Stimulated activated CD4-positive, alpha-beta T cell treated with anti-CD3 and anti-CD28 coated beads, Interleukin-1b, Interleukin-23, amount 100 ng/mL, for 1 hour (primary cell): ENCODE measurements at places on chromosomes 2 and 18.

GRCh38 chr2:197708331-197708730 lies 3.2 kb downstream of the MARS2 start:
- no peak for DNase-seq

GRCh38 chr18:78601349-78601748 lies 378.3 kb upstream of the SALL3 start:
- DNase-seq = no peak

DNA sequence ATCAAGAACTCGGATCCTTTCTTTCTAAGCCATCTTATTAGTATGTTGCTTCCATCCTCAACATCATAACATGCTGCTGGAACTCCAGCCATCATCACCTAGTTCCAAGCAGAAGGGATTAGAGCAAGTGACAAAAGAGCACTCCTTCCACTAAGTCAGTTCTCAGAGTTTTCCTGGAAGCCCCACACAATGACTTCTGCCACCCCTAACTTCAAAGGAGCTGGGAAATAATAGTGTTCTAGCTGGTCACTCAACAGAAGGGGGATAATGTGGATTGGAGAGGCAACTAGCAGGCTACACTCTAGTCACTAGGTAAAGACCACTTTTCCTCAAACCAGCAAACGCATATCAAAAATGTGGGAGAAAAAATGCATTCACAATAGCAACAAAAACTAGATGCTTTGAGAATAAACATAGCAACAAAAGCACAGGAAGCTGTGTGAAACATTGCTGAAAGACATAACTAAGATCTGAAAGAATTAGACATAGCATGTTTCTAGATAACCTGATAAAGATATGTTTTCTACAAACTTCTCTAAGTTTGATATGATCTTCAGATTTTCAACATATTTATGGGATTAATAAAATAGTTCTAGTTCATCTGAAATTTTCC lies 39.5 kb downstream of the COX7A2L start:
- DNase-seq = no peak

GRCh38 chr2:24813691-24814137 lies 20.5 kb downstream of the CENPO start:
- no peak for DNase-seq

DNA sequence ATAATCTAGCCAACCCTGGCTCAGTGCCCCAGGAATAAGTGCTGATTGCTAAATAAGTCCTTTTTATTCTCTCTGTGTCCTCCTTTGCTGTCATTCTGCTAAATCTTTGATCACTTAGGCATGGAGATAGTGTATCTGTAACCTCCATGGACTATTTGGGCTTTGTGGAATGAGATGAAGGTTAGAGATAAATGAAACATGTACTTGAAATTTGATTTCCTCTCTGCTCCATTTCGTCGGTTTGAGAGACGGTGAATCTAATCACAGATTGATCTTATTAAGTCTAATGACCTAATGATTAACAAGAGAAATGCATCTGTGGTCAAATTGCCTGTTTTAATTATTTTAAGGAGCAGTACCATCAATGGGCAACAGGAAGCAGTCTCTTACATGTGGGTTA lies 159.2 kb downstream of the RIT2 start:
- DNase-seq = no peak

- DNase-seq = no peak
Observed at GRCh38 chr2:239692362-239692851, 291.6 kb upstream of the HDAC4 start.

GRCh38 chr2:46863882-46864281 lies 51.7 kb downstream of the MCFD2 start:
- DNase-seq = no peak

DNA sequence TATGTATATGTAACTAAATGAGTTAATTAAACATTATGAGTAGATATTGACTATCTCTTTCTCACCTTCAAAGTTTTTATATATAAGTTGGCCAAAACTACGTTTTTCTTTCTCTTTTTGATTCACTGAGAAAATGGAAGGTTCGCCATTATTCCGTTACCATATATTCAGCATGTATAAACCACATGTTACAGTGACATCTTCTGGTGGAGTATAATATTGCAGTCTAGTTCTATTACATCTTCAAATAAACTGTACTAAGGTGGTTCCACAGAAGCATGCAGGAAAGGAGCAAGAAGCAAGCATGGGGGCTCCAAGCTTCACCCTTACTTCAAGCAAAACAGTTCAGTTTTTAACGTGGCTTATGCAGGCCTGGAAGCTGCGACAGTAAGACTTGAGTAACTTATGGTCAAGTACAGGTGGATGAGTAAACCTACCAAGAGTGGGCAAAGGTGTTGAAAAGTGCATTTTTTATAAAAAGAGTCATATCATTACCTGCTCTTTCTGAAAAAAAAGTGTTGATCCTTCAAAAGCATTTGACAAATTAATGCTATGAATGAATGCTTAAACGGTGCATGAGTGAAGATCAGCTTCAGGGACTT lies 129.8 kb upstream of the RAB6C start:
- no peak for DNase-seq

DNA sequence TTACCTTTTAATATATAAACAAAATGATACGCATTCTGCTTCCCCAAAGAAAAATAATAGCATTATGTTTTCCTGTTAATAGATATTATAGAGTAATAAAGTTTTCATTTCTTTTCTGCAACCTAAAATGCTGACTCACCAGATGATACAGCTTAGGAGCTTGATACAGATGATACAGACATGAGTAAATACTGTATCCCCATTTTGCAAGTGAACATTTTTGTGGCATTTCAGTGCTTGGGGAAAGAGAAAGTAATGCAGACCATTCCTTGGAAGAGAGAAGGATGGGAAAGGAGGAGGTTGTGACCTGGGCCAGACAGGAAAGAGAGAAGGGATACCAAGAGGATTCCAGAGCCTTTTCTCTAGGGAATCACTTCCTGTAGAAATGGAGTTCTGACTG lies 97.5 kb upstream of the FSHR start:
- no peak for DNase-seq

- DNase-seq = no peak
Observed at GRCh38 chr2:164974221-164974620, 18.9 kb upstream of the SLC38A11 start.

DNA sequence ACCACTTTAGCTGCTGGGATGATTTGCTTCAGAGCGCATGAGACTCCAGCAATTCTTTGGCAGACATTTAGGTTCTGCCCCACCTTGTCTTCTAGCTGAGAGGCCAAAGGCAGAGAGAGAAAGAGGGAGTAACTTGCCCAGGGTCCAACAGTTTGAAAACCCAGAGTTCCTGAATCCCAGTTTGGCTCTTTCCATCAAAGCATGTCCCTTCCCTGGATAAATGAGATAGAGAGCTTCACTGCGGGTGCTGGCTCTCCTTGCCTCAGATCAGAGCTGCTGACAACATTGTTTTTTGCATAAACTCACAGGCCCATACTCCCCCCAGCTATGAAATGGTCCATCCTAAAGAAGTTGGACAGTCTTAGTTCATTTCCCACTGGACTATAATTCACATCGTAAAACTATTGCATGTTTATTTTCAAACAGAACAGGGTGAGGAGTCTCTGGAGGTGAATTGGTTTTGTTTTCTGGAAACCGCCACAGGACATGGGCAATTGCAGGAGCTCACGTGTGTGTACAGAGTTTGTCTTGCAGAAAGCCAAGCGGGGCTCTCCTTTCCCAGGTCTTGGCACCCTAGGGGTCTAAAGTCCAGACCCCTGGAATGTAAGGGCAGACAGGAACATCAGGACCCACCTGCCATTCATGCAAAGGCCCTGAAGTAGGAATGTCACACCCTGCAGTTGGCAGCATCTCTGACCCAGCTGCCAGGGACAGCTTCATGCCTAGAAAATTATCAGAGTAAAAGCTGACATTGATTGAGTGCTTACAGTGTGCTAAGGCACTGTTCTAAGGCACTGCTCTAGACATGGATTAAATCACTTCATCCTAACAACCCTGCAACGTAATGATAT lies 25.0 kb upstream of the SLC14A2 start:
- no peak for DNase-seq

GRCh38 chr2:240430595-240430994 lies 4.9 kb upstream of the GPC1 start:
- no peak for DNase-seq

DNA sequence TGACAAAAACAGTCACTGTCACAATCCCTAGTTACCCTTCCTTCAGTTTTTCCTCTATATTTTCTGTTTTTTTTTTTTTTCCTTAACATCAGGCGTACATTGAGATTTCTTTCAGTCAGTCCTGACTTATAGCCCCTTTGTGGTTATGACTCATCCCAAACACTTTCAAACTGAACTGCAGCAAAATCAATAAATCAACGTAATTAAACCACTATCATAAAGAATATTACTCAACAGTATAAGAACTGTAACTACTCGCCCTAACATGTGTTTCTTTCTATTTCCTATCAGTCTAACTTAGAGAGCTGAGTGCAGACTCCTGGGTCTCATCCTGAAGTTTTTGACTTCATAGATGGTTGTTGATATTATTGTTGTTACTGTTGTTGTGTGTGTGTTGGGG lies 523.5 kb downstream of the LRRTM4 start:
- DNase-seq = no peak

- no peak for DNase-seq
Observed at GRCh38 chr2:218810256-218810655, 21.3 kb downstream of the PRKAG3 start.
